ENCODE measurements at places on chromosomes 5 and 9.
A peak's percentile ranks its signal among the peaks of the same experiment; 100 is the strongest.

DNA sequence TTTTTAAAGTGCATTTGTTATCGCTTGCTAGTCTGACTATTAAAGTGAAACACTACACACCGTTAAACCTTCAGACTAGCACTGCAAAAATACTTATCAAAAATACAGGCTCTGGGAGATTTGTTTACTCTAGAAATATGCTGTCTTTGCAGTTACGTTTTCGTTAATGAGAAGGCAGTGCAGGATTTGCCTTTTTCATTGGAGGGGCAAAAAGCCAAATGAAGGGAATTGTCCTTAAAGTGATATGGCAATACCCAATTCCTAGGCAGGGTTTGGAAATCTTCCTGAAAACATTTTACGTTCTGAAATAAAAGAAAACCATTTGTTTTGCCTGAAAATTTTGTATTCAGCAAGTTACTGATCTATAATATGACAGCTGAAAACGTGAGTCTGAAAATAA is 1800.2 kb downstream of the MAT2B start:
- DNase-seq: no peak

GRCh38 chr9:3296536-3296935 is 229.3 kb downstream of the RFX3 start:
- DNase-seq: no peak

DNA sequence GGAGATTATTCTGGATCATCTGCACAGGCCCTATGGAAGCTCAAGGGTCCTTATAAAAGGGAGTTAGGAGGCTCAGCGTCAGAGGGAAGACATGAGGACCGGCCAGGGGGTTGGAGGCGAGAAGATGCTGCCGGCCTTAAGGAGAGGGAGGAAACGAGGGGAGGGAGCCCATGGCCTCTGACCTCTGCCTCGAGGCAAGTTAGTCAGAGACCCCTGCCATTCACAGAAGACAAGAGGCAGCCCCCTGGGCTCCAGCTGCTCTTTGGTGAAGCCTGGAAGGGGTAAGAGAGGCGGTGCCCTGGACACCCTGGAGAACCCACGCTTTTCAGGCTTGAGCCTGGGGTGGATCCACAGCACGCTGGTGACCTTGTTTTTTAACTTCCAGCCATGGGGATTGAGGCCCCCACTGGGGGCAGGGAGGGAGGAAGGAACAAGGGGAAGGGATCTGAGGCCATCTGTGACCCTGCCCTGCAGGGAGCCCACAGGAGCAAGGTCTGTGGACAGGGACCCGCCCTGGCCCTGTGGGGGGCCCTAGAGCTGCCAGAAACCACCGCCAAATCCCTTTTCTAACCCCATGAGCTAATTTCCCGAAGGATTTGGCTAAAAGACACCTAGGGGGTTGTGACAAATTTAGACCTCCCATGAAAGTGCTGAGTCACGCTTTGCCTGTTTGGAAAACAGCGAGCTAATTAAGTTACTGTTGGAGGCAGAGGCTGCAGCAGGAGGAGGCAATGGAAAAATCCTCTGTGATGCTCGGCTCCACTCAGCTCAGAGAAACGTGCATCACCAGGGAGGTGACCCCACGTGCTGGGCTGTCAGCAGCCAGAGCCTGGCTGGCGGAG is 49.7 kb downstream of the OLFM1 start:
- no peak for DNase-seq

- DNase-seq: no peak
Observed at GRCh38 chr5:134070725-134071613, 43.5 kb upstream of the TCF7 start.

- DNase-seq: no peak
Observed at GRCh38 chr9:19387317-19387716, 7.3 kb upstream of the RPS6 start.

GRCh38 chr9:128916204-128916603 is 4.6 kb upstream of the PHYHD1 start:
- no peak for DNase-seq

- no peak for DNase-seq
Observed at GRCh38 chr9:136128436-136128835, 9.8 kb upstream of the TMEM250 start.

GRCh38 chr5:21893161-21893560 is 960.0 kb downstream of the CDH12 start:
- no peak for DNase-seq

GRCh38 chr5:173968154-173968797 is 20.7 kb upstream of the C5orf47 start:
- DNase-seq: no peak

- DNase-seq: no peak
Observed at GRCh38 chr9:104022083-104022482, 72.0 kb upstream of the SMC2 start.

- DNase-seq: no peak
Observed at GRCh38 chr5:142610176-142611001, 75.5 kb downstream of the FGF1 start.

GRCh38 chr5:176723440-176723839 is 76.2 kb downstream of the TSPAN17 start:
- no peak for DNase-seq

DNA sequence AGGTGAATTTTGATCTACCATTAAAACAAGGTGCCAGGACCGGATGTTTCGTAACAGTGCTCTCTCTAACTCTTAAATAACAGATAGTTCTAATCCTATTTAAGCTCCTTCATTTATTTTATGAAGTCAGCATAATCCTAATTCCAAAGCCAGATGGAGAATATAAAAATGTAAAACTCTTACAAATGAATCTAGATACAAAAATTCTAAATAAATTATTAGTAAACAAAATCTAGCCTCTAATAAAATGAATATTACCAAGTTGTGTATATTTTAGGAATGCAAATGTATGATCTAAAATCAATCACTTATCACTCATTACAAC is 32.4 kb upstream of the IL33 start:
- DNase-seq: no peak

DNA sequence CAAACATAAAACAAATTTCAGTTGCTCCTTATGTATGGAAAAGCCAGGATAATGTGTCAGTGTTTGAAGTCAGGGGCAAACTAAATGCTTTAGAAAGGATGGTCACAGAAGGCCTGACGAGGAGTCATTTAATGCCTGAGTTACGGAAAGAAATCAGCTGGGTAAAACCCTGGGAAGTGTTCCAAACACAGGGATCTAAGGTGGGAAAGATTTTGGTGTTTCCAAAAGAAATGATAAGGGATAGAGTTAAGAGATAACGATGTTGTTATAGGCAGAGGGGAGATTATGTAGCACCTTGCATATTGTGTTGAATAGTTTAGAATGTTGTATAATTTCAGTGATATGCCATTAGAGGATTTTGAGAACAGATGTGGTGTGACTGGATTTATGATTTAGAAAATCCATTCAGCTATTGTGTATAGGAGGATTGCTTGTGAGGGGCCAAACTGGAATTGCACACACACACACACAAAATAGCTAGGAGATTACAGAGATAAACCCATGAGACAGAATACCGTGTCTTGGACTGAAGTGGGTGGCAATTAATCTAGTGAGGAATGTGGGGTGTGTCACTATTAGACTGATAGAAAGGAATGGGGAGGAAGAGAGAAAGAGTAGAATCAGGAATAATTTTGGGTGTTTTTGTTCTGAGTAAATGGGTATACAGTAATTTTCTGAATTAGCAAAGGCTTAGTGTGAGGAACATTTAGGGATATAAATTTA is 274.2 kb upstream of the DAB2 start:
- DNase-seq: no peak

DNA sequence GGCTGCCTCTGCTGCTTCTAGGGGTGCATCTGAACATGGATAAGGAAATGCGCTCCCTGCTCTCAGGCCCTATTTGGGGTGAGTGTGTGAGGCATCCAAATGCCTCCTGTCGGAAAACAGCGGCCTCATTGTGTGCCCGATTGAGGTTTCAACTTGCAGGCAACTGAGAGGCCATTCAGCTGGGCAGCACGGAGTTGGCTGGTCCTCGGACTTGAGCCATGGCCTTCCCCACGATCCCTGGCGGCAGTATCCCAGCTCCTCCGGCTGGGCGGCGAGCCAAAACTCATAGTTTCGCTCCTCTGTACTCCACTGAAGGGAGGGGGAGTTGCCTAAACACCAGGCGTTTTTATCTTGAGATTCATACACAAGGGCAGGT is 597.3 kb upstream of the SGCD start:
- DNase-seq: no peak

GRCh38 chr5:15014809-15015208 is 143.2 kb upstream of the ANKH start:
- no peak for DNase-seq

- DNase-seq: no peak
Observed at GRCh38 chr5:40428126-40428525, 251.6 kb upstream of the PTGER4 start.

DNA sequence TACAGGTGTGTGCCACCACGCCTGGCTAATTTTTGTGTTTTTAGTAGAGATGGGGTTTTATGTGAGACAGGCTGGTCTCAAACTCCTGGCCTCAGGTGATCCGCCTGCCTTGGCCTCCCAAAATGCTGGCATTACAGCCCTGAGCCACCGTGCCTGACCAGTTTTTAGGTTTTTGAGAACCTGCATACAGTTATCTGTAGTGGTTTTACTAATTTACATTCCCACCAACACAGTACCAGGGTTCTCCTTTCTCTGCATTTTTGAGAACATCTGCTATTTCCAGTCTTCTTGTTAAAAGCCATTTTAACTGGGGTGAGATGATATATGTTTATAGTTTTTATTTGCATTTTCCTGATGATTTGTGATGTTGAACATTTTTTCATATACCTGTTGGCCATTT is 12.8 kb downstream of the DMXL1 start:
- DNase-seq: no peak

DNA sequence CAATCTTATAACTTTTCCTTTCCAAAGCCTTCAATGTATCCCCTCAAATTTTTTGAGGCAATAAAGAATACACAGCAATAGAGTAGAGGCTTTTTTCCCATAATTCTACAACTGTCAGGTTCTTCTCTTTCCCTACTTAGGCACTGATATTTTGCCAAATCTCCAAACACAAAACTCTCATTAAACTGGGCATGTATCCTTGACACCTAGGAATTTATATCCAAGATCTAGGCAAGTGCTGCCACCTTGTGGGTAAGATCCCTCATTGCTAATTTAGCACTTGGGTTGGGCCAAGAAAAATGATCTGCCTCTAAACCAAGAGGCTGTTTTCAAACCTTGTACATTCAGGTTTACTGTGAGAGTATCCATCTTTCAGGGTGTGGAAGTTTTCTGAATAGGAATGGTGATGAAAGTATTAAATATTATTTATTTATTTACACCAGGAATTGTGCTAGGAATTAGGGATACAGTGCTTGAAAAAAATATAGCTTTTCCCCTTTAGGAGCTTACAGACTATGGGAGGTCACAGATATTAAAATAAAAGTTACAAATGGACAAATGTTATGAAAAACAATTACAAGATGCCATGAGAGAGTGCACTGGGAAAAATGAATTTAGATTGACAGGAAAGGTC is 17.6 kb downstream of the TSTD2 start:
- peak; percentile 76 for DNase-seq

DNA sequence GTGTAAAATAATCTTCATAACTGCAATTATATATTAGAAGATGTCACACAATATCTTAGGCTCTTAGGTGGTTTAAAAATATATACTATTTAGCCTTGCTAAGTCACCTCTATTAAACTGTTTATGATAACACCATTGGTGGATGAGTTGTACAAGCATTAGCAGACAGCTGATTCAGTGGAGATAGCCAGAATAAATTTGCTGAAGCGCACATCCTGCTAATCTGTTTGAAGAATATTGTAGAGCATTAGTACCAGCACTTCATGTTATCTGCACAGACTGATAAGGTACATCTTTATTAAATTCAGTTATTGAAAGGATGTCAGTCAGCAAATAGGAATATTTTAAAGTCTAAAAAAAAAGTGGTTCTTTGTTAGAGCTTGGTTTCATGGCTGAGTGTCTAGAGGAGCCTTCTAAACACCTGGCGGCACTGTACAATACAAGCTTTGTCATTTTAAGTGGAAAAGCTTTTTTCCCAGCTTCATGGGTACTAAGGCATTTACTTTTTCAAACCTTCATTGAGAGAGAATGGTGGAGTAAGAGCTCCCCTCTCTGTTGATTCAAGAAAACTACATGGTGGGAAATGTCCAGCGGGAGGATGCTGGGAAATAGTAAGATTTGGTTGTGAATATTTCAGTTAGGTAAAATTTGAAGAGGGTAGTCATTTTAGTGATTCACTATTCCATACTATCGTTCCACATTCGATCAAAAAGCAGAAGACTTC is 275.1 kb downstream of the SLF1 start:
- peak; percentile 20 for DNase-seq

- peak; percentile 40 for DNase-seq
Observed at GRCh38 chr9:121199921-121200320, 1.7 kb downstream of the RAB14 start.

DNA sequence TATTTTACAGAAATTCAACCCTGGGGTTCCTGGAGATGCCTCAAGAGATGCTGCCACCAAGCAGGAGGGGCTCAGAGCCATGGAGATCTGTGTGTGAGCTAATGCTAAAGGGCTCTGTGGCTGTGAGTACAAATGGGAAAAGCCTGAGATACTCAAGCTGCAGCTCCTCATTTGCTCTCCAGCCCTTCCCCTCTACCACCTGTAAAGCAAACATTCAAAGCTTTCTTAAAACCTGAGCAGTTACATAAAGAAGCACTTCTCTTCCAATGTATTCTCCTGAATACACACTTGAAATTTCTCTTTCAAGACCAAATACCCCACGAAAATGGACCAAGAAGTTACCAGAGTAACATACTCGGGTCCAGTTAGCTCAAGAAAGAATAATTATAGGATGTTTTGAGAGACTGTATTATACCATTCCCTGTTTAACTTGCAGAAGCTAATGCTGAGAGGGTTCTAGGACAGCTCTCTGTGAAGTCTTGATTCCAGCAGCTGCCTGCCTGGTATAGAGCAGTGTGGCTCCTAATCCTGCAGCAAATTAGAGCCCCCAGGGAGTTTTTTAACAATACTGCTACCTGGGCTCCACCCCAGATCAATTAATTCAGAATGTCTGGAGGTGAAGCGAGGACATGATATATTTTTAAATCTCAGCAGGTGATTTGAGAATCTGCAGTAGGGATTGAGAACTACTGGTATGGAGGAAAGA is 21.1 kb downstream of the RGS7BP start:
- no peak for DNase-seq

GRCh38 chr5:80254767-80255430 is 949 bp downstream of the SERINC5 start:
- DNase-seq: peak; percentile 67

GRCh38 chr5:32909207-32909606 is 198.1 kb downstream of the NPR3 start:
- DNase-seq: no peak

DNA sequence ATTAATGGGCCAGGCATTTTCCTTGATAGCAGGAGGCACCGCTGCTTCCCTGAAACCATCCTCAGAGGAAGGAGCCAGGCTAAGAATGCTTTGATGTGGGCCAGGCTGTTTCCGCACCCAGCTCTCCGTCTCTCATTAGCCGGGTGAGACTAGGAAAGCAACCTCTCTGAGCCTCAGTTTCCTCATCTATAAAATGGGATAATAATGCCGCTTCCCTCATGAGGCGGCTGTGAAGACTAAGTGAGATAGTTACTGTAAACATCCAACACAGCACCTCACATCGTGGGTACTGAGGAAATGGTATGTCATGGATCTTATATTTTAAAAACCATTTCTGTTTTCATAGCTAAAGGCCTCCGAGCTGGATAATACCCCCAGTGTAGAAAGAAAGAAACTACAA is 46.5 kb downstream of the NEK6 start:
- no peak for DNase-seq

Measured in hematopoietic multipotent progenitor cell treated with erythropoietin and hydrocortisone succinate and interleukin-3 and kit ligand, for 8 days (in vitro differentiated cells).